ENCODE measurements at places on chromosomes 12 and 14.

GRCh38 chr12:130764475-130765185 is 48.5 kb upstream of the RIMBP2 start:
- DNase-seq: peak; percentile 28

DNA sequence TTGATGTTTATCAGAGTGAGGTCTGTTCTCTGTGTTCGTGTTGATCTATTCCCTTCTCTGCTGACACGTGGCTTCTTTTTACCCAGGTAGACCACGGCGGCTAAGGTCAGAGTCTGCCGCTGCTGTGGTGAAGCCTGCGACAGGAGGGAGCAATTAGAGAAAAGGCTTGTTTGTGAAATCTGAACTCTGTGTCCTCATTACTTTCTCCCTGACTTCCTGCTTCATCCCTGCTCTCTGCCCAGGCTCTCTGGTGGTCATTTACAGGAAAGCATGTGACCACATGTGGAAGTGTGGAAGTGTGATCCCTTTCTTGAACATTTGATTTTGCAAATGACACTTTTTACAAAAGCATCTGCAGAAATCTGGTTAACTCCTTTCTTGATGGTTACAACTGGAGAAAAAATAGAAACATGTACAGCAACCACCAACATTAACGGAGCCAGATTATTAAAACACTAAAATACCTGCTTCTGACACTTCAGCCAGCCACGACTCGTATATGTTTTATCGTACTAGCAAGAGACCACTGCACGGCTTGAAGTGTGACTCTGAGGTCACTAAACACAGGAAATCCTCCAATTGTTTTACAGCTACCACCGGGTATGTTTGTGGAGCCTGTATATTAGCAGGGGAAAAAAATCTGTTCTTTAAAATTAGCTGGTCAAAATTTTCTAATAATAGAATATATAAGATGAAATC is 388.6 kb upstream of the TMPO start:
- no peak for DNase-seq

- no peak for DNase-seq
Measured at GRCh38 chr12:130199581-130200390, 37.5 kb downstream of the FZD10 start.

GRCh38 chr12:111285200-111285599 is 83.7 kb downstream of the PHETA1 start:
- no peak for DNase-seq

DNA sequence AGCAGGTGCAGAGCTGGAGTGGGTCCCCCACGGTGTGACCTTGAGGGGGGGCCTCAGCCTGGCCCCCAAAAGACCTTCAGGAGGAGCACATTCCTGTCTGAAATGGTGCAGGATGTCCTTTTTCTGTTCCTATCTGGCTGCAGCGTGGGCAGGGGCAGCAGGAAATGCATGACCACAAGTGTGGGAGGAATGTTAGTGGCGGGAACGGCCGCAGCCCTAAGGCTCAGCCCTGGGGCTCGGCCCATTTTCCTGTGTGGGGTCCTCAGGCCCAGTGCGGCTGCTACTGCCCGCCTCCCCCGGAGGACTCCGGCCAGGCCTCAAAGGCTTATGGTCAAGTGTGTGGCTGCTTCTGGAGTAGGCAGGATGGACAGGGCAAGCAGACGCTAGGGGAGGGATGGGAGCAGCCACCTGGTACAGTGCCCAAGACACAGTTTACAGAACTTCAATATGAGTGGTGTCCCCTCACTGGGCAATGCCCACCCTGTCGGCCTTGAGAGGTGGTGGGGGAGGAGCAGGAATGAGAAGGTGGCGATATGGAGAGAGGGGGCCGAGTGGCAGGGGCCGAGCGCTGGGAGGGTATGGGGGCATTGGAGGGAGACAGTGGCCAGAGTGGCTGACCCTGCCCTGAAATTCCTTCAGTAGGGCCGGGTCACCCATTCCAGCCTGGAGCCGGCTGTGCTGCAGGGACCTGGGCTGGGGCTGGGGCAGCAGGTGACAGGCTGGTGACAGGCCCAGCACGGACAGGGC is 137.4 kb downstream of the CALM1 start:
- DNase-seq: no peak

GRCh38 chr14:93797071-93797470 is 8.8 kb upstream of the PRIMA1 start:
- DNase-seq: no peak

- peak; percentile 50 for DNase-seq
Measured at GRCh38 chr14:64955297-64955696, 12.8 kb upstream of the GPX2 start.

- DNase-seq: no peak
Measured at GRCh38 chr12:58967561-58967960, 47.3 kb upstream of the LRIG3 start.

GRCh38 chr14:103628684-103629502 is at the start of gene KLC1:
TSS of gene KLC1 (plus strand) at chr14:103629211. CDS start at chr14:103654565, 25,354 bp downstream.
- DNase-seq: peak; percentile 93

DNA sequence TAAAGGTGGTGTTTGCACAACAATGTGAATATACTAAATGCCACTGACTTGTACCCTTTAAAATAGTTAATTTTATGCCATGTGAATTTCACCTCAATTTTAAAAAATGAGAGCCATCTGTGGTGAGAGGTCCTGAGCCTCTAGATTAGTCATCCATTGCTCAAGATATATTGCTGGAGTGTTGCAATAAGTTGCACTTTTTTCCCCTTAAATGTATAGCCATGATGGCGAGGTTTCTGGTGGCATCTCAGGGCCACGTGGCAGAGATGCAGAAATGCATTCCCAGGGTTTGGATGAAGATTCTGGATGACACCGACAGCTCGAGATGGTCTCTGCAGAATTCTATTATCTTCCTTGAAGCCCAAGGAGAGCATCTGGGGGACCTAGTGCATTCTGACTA is 153.7 kb downstream of the AACS start:
- DNase-seq: no peak

- no peak for DNase-seq
Measured at GRCh38 chr12:69583203-69583602, 2.1 kb upstream of the CCT2 start.

GRCh38 chr14:32980902-32981501 is 42.3 kb downstream of the NPAS3 start:
- no peak for DNase-seq

DNA sequence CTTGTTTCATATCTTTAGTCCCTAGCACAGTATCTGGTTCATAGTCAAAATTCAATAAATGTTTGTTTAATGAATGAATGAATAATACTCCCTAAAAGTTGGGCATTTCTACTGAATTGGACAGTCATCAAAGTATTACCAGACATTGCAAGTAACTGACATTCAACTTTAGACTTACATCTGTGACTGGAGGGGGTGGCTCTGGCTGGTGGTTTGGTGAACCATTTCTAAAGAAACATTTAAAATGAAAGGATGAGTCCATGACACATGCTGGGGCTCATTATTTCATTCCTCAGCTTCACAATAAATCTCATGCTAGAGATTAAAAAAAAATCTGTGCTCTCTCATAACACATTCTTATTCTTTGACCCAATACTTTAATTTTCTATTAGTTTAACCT is 20.6 kb upstream of the CSRNP2 start:
- DNase-seq: no peak

GRCh38 chr12:54641554-54641953 is 6.6 kb downstream of the DCD start:
- DNase-seq: no peak

DNA sequence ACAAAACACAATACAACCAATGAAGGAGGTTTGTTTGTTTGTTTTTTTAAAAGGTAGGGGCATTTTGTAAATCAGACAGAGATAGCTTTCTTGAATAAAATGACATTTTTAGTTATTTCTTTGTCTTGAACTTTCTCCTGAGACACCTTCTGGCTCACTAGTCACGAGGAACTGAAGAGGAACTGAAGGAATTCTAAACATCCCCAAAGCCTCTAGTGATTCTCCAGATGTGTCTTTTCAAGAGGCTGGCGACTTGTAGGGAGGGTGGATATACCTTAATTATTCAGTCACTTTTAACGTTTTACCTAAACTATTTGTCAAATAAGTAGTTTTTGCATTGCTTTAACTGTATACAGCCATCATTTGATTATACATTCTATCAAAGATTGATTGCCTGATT is 211.2 kb upstream of the LRIG3 start:
- DNase-seq: no peak

GRCh38 chr14:30657606-30658163 is 35.6 kb downstream of the SCFD1 start:
- DNase-seq: no peak

DNA sequence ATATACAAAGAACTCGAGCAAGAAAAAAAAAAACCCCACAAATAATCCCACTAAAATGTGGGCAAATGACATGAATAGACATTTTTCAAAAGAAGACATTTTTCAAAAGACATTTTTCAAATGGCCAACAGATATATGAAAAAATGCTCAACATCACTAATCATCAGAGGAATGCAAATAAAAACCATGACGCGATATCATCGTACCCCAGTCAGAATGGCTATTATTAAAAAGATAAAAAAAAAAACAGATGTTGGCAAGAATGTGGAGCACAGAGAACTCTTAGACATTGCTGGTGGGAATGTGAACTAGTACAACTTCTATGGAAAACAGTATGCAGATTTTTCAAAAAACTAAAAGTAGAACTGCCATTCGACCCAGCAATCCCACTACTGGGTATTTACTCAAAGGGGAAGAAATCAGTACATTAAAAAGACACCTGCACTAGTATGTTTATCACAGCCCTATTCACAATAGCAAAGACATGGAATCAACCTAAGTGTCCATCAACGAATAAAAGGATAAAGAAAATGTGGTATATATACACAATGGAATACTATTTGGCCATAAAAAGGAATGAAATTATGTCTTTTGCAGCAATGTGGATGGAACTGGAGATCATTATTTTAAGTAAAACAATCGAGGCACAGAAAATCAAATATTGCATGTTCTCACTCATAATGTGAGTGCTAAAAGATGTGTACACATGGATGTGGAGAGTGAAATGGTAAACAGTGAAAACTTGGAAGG is 16.3 kb downstream of the ZBTB39 start:
- no peak for DNase-seq

Measured in sigmoid colon (tissue), 7 donors.